ENCODE measurements at places on chromosomes 5 and 9.

GRCh38 chr9:14350754-14351153 is 36.8 kb upstream of the NFIB start:
- DNase-seq: no peak

- no peak for DNase-seq
Measured at GRCh38 chr9:18761742-18762300, 271.2 kb downstream of the SAXO1 start.

GRCh38 chr5:148267962-148268361 is 632 bp upstream of the SPINK13 start:
- no peak for DNase-seq

DNA sequence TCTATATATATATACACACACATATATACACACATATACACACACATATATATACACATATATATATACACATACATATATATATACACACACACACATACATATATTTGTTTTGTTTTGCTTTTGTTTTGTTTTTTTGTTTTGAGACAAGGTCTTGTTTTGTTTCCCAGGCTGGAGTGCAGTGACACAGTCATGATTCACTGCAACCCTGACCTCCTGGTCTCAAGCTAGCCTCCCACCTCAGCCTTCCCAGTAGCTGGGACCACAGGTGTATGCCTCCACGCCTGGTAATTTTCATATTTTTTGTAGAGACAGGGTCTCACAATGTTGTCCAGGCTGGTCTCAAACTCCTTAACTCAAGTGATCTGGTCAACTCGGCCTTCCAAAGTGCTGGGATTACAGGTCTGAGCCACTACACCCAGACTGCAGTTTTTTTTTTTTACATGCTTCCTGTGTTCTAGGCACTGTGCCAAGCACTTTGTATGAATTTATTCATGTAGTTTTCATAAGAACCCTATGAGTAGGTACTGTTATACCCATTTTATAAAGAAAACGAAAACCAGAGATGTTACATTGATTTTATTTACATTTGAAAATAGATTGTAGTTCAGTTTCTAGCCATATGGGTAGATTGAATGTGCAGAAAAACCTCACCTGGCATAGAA is 120.7 kb downstream of the PBX3 start:
- no peak for DNase-seq

DNA sequence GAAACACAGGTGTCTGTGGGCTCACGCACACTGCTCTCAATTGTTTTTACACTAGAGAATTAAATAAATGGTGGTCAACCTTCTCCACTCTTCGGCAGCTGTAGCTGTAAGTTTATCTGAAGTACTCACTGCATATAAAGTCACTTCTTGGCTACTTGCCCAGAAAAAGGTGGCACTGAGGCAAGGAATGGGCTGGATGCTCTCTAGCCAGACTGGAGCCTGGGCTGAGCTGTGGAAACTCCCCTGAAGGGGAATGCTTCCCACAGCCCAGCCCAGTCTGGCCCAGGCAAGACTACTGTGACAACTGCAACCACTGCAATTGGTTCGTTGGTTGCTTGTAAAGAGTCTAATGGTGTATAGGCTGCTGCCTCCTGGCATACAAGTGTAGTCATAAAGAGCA is 4.5 kb downstream of the LEAP2 start:
- DNase-seq: no peak

DNA sequence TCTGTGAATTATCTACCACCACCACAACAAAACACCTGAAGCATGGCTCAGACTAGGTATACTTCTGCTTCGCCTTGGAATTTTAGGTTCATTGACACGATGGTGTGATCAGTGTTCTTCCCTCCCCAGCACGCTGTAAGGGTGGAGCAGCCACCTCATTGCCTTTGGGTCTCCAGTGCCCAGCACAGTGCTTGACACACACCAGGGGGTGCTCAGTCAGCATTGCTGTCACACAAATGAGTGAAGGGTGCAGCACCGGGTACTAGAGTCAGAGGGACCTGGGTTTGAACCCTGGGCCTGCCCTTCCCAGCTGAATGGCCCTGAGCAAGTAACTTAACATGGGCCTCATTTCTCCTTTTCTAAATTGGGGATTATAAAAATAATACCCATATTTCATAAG is 9.9 kb upstream of the ANGPTL2 start:
- DNase-seq: no peak

All from activated gamma-delta T cell (primary cell).